ENCODE measurements at places on chromosomes 16 and 17.

GRCh38 chr16:67403976-67404555 is 10.8 kb upstream of the TPPP3 start:
- DNase-seq = no peak

DNA sequence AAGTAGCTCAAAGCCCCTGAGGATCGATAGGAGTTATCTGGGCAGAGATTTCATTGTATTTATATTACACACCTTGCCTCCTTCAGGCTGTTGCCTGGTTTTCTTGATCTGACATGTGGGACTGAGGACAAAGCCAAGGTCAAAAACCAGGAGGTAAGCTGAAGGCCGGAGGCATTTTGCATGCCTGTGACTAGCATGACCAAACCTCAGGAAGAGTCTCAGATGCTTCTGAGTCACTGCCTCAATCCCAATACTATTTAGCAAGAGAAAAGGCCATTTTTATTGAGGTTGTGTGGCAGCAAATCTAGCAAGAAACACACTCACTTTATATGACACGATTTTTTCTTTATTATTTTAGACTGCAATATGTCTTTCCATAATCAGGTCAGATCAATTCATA is 968.1 kb downstream of the CDH11 start:
- no peak for DNase-seq

- DNase-seq = no peak
Measured at GRCh38 chr16:54158986-54159385, 127.6 kb downstream of the IRX3 start.

GRCh38 chr17:34852614-34853013 is 108.6 kb downstream of the CCT6B start:
- no peak for DNase-seq

- no peak for DNase-seq
Measured at GRCh38 chr17:80086081-80086480, 15.3 kb upstream of the GAA start.

- no peak for DNase-seq
Measured at GRCh38 chr17:63645775-63646487, 23.7 kb downstream of the MAP3K3 start.

DNA sequence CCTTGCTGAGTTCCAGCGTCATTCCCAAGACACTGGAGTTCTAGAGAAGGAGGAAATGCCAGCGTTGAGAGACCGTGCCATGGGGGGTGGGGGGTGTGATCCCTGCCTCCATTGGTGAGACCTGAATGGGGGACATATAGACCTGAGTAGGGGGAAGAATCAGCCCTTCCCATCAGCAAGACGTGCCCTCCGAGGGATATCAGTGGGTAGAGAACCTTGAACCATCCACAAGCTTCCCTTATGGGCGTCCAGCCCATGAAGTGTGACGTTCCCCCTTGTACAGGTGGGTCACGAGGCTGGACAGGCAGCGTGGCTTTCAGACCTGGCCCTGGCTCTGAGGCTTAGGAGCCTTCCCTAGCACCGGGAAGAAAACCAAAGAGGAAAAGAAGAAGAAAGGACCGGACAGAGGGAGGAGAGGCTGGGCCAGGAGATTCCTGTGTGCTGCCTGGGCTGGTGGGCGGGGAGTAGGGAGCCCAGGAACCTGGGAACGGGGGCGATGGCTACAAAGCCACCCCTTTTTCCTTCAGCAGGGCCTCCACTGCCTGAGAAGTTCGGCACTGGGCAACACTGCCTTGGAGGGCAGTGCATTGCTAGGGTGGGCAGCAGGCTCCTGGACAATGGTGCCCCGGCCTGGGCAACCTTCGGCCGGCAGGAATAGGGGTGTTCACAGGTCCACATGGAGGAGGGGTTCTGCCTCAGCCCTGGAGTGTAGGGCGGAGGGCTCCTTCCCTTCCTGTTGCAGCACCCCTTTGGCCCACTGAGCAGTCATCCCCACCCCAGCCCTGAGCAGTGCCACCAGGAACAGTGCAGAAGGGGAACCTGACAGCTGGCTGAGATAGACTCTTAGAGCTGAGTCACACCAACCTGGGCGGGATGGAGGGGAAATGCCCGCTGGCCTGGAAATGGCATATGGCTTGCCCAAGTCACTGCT is 7.2 kb downstream of the RAB11FIP4 start:
- no peak for DNase-seq

GRCh38 chr16:50238868-50239301 is 27.5 kb upstream of the ADCY7 start:
- DNase-seq = no peak

- DNase-seq = no peak
Measured at GRCh38 chr17:78168242-78168902, at the start of gene SYNGR2. SYNGR2 (plus strand) TSS chr17:78168581; CDS start chr17:78168617, 36 bp downstream.

- DNase-seq = no peak
Measured at GRCh38 chr17:29914819-29915537, 15.1 kb downstream of the SSH2 start.

GRCh38 chr17:74763565-74764387 is 12.4 kb downstream of the NAT9 start:
- no peak for DNase-seq

DNA sequence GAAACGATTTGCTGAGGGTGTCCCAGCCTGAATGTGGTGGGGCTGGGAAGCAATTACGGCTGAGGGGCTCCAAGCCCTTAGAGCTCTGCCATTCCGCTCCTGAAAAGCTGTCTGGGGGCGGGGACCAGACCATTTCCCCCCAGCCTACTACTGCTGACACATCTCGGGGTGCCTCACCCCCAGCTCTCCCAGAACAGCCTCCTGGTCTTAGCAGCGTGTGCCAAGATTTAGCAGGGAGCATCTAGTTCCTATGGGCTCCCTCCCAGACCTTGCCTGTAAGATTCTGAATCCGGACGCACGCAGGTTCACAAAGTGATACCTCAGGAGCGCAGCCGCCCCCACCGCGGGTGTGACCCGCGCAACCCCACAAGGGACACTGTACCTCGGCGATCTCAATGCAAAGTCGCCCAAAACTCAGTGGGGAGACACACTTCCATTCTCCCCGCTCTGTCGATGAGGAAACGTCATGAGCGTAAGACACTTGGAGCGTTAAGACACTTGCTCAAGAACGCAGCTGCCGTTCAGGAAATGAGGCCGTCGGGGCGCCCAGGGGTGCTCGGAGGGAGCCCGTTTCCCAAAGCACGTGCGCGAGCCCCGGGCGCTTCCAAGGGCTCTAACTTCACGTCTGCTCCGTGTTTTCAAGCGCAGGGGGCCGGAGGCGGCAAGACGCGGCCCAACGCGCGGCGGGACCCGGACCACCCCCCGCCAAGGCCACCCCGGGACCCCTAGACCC is 629 bp downstream of the GEMIN4 start:
- DNase-seq = no peak

DNA sequence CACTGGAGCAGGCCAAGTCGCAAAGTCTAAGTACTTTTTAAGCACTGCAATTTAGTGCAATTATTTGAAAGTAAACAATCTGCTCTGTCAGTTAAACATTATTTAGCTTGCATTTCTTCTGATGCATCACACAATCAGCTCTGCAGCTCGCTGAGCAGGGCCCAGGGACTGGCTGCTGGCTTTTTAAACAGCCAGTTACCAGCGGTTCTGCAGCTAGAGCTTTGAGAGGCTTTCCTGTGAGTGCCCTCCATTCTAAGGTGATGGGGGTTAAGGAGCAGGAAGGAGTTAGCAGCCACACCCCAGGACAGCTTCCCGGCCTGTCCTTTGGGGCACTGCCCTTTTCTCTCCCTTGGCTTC is 154.3 kb downstream of the SALL1 start:
- DNase-seq = no peak
